ENCODE measurements at places on chromosomes 1 and 21.

GRCh38 chr1:34018285-34018684 lies 146.7 kb downstream of the CSMD2 start:
- DNase-seq = no peak

GRCh38 chr1:95021119-95021518 lies 51.6 kb downstream of the ALG14 start:
- peak; percentile 46 for DNase-seq

DNA sequence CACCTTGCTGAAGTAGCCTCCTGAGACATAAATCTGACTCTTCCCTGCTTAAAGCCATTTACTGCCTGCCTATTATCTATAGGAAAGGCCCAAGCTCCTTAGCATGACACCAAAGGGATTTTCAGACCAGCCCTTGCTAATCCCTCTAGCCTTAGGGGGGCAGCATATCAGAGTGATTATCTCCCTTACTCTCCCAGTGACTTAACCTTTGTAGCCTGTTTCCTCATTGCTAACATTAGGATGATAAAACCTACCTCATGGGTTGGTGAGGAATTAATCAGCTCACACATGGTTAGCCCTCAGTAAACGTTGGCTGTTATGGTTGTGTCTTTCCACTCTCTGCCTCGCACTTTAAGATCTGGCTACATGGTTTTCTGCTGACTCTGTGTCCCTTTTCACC lies 70.1 kb downstream of the ROR1 start:
- no peak for DNase-seq

DNA sequence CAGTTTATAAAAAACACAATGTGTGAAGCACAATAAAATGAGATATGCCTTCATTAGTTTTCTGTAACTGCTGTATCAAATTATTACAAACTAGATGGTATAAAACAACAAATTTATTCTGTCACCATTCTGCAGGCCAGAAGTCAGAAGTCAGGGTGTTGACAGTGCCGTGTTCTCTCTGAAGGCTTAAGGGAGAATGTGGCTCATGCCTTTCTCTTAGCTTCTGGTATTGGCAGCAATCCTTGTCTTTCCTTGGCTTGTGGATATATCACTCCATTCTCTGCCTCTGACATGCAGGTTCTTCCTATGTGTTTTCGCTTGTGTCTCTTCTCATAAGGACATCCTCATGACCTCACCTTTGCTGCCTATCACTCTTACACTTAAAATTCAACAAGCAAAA lies 10.1 kb downstream of the NEK7 start:
- DNase-seq = no peak

- peak; percentile 70 for DNase-seq
These were observed 20.6 kb upstream of the PRELP start for GRCh38 chr1:203454986-203455471.

GRCh38 chr1:168760241-168760640 lies 31.2 kb upstream of the DPT start:
- DNase-seq = no peak

GRCh38 chr1:193451001-193451400 lies 264.6 kb upstream of the B3GALT2 start:
- DNase-seq = no peak

GRCh38 chr1:113303267-113303666 lies 87.0 kb upstream of the MAGI3 start:
- no peak for DNase-seq

- no peak for DNase-seq
These were observed 46.2 kb downstream of the PLPP3 start for GRCh38 chr1:56533197-56533596.

GRCh38 chr1:99648107-99648506 lies 2.2 kb downstream of the PALMD start:
- DNase-seq = peak; percentile 86

GRCh38 chr1:241090798-241091197 lies 266.2 kb downstream of the RGS7 start:
- no peak for DNase-seq

DNA sequence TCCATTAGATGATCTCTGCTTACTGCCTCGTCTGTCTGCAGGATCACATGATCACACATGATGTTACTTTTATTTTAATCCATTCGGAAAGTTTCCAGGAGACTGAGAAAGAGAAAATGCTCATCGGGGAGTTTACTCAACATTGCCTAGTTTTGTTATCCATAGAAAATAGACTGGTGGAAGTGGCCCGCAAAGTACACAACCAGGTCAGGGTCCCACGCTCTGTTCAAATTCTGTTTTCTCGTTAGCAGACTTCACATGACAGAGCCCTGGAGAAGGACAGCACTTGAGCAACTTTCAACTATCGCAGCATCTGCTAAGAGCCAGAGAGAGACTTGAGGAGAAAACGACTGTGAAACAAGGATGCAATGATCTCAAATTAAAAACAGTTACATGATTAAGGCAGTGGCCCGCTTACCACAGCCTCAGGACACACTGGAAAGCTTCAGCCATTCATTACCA lies 44.2 kb downstream of the ADAMTS1 start:
- no peak for DNase-seq

- no peak for DNase-seq
These were observed 48.5 kb upstream of the B3GALT5 start for GRCh38 chr21:39564200-39564599.

GRCh38 chr1:231106347-231106746 lies 55.5 kb upstream of the TRIM67 start:
- DNase-seq = peak; percentile 72

- DNase-seq = no peak
These were observed 97.3 kb upstream of the BEND5 start for GRCh38 chr1:48873944-48874343.

Data from Daoy (cell line).